ENCODE measurements at places on chromosomes 1 and 21.

GRCh38 chr1:11797525-11798216 is 8.1 kb downstream of the MTHFR start:
- DNase-seq = no peak

- DNase-seq = no peak
These were observed 129.5 kb downstream of the TENT5C start for GRCh38 chr1:117735045-117735992.

DNA sequence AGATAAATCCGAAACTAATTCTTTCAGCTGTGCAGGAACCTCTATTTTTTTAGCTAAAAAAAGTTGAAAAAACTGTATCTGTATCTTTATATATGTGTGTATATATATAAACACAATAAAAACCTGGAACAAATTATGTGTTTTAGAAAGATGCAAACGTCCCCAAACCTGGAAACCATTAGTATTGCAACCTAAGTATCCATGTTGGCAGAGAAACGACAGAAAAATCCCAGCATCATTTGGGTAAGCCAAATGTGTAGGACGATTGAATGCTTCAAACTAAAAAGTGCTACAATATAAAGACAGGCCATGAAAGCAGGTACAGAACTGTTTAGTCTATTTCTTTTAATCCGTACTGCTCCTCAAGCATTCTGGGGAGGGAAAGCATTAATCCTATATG is 87.9 kb downstream of the AHCTF1 start:
- no peak for DNase-seq

GRCh38 chr21:25750085-25750484 is 15.3 kb downstream of the GABPA start:
- no peak for DNase-seq

DNA sequence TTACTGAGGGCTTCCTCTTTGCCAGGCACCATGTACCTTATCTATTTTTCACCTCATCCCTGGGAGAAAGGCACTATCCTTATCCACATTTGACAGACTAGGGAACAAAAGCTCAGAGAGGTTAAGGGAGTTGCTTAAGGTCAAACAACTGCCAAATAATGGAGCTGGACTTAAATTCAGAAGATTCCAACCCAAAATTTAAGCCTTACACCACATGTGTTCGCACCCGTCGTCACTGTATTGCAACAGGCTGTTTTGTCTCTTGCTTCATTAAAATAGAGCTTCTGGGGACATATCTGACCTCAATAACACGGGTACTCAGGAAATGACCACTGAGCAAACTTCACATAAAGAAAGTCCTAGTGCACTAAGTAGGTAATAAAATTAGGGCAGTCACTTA is 62.0 kb downstream of the TRABD2B start:
- DNase-seq = no peak

- DNase-seq = peak; percentile 59
These were observed 8.9 kb downstream of the CCDC185 start for GRCh38 chr1:223401873-223402789.

DNA sequence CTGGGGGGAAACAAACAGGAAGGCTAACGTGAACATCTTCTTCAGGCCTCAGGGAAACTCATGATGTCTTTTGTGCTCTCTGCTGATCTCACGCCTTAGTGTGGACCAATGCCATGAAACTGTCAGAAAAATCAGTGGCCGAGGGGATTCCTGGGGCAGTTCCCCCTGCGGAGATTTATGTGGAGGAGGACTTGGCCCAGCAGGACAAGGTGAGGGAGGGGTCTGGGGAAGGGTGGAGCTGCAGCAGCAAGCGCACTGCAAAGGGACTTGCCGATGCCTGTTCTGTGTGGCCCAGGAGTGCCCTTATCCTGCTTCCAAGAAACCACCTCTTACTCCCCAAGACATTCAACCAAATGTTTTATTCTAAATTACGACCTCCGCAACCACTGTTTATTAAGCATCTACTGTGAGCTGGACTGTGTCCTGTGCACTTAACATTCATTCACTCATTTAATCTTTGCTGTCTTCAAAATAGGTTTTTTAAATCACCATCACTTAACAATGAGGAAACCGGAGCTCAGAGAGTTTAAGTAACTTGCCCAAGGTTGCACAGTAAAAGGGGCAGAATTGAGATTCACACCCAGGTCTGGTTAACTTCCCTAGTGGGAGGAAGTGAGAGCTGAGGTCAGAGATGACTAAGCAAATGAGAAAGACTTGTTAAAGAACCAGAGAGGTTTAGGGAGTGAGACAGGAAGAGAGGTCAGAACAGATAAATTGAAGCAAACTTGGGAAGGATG is 49.7 kb downstream of the FHAD1 start:
- no peak for DNase-seq

- DNase-seq = no peak
These were observed 54.5 kb upstream of the APP start for GRCh38 chr21:26225046-26225445.

- no peak for DNase-seq
These were observed 27.2 kb downstream of the SYT2 start for GRCh38 chr1:202683029-202683428.

GRCh38 chr1:24437631-24438396 is 22.2 kb downstream of the NIPAL3 start:
- no peak for DNase-seq

- no peak for DNase-seq
These were observed 9.8 kb downstream of the KCNN3 start for GRCh38 chr1:154860156-154860870.

DNA sequence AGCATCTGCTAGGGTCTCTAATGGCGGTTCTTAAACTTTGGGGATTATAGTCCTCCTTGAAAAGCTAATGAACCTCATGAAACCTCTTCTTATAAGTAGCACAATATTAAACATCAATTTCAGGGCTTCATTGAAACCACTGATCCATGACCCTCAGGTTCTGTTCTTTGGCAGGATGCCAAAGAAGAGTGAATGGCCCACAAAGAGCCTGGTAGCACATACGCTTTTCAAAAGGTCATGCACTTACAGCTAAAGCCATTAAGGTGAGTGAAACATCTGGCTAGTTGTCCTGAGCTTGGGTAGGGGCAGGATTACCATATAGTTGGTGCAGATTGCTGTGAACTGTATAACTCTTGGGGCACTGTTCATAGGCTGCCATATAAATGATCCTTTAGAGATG is 42.3 kb downstream of the MDM4 start:
- no peak for DNase-seq

- DNase-seq = no peak
These were observed 6.6 kb upstream of the TMEM167B start for GRCh38 chr1:109083923-109084322.

GRCh38 chr1:68173283-68173935 is 58.9 kb downstream of the WLS start:
- no peak for DNase-seq

- no peak for DNase-seq
These were observed 115.4 kb downstream of the SMYD2 start for GRCh38 chr1:214396330-214396729.

DNA sequence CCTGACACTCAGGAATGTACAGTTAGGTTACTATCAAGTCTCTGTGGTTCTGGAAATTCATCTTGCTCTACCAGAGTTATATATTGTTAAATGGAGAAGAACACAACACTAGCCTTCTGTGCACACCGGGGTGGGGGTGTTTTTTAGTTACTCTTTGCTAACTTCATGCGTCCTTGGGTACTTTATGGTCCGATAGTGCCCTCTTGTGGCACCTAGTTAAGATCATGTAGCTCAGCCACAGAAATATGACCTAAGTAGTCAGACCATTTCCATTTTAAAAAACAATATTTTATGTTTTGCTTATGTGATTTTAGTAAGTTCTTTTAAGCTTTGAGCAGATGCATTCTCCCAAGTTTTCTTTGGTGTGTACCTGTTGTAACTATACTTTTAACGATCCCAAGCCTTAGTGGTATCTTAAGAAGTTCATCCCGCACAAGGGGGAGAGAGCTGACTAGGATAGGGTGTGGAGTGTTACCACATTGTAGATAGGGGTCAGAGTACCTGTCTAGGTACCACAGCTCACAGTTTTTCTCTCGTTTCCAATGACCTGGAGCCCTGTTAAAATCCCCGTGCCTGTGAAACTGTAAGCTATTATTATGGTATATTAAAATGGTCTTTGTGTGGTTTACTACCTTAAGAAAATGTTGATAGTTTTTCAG is 20.6 kb upstream of the SH3D21 start:
- DNase-seq = peak; percentile 71

- no peak for DNase-seq
These were observed 63.3 kb downstream of the UCK2 start for GRCh38 chr1:165890684-165891083.

GRCh38 chr1:9384751-9385245 is 92.1 kb downstream of the SPSB1 start:
- no peak for DNase-seq

- DNase-seq = peak; percentile 56
These were observed 5.7 kb downstream of the HSPG2 start for GRCh38 chr1:21931171-21932093.

DNA sequence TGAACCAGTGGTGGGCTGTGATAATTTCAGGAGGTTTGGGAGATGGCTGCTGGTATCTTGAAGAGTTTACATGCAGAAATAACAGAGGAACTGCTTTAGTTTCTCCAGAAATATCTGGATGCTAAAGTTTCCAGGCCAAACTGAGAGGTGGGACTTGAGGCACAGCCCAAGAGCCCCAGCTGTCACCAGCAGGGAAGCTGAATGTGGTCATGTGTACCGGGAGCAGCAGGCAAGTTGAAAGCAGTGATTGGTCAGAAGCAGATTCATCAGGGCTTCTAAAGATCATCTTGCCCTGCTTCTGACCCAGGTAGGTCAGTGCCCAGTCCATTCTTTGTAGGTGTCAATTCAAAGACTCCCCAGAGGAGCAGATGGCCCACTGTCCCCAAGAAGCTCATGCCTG is 7.9 kb upstream of the RPTN start:
- DNase-seq = no peak

- DNase-seq = no peak
These were observed 4.8 kb upstream of the LRRC8B start for GRCh38 chr1:89519779-89520358.

GRCh38 chr1:97427371-97427770 is 493.5 kb downstream of the DPYD start:
- no peak for DNase-seq

DNA sequence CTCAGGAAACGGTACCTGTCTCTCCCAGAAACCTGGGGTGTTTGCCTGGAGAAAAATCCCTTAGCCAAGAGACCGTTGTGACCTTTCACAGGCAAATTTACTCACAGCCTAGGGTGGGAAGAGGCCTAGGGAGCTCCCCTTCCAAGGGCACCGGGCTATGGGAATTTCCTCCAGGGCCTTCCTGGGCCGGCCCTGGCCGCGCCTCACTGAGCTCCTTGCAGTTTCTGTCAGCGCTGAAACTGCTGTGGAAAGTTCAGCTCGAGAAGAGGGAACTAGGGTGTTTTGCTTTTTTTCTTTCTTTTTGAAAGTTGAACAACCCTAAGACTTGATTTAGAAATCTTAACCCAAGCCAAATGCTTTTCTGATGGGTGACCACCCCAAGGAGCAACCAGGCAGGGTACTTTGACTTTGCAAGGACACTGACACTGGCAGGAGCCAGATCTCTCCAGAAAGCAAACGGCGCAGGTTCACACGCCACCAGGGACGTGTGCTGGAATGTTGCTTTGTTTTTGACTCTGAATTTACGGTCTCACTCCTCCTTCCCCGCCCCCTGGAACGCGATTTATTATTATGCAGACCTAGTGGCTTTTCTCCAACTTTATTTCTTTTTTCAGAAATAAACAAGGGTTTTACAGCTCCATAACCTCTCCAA is 229.6 kb upstream of the JUN start:
- DNase-seq = no peak

- no peak for DNase-seq
These were observed 124.9 kb upstream of the KIAA1614 start for GRCh38 chr1:180787628-180788307.

DNA sequence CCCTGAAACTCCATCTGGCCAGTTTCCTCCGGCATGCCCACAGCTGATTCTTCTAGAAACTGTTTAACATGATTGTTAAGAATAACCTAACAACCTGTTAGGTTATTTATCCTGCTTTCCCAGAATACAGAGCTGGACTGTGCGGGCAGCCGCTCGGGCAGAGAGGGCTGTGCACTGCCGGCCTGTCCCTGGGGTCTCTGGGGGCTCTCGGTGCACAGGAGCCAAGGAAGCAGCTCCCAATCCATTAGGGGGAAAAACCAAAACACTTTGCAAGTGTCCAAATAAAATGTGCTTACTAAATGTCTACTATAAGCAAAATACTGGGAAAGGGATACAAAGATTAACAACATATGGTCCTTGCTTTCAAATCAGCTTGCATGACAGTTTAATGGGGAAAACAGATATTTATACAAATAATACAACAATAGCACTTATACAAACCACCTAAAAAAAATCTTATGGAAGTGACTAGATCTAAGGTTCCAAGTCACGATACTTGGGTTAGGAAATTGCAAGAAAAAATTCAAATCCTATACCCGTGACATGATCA is 50.7 kb downstream of the HLCS start:
- no peak for DNase-seq

GRCh38 chr1:160209321-160210046 is 4.3 kb downstream of the PEA15 start:
- no peak for DNase-seq

DNA sequence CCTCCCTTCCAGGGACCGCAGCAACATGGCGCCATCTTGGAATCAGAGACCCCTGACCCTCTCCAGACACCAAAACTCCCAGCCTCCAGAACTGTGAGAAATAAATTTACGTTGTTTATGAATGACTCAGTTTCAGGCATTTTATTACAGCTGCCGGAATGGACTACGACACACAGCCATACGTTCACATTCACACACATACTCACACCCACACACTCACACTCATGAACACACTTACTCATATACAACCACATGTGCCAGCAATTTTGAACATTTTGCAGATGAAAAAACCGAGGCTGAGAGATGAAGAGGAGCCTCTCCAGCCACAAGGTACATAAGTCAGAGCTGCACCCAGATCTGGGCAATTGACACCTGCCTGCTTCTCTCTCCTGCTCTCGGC is 151.0 kb upstream of the RAB4A start:
- no peak for DNase-seq

- DNase-seq = no peak
These were observed 62.3 kb downstream of the ARHGEF10L start for GRCh38 chr1:17601643-17602382.
